ENCODE measurements at places on chromosomes 7 and 10.

DNA sequence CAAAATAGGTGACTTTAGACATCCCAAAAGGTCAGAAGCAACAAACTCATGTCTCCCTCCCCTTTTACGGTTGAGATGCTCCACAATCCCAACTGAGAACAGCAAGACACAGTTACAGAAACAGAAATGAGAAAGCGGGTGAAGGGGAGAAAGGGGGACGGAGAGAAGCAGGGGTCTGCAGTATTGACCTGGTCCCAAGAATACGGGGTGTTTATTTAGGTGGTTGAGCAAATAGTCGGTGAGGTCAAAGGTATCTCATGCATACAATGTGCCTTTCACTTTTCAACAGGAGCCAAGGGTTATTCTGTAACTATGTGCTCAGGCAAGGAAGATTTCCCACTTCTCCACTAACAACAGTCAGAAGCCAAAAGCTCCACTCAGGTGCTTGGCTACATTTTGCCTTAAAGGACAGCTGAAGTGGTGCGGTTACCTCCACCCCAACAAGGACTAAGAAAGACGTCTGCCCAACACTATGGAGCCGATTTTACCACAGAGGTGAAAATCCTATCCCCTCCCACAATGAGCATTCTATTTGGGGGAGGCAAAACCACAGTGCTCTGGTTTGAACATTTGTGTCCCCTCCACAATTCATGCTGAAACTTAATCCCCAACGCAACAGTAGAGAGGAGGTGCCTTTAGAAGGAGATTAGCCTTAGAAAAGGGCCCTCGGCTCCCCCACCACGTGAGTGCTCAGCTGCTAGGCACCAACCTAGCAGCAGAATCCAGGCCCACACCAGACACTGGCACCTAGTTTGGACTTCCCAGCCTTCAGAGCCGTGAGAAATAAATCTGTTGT, 77.9 kb downstream of the PARD3 start:
- DNase-seq, result no peak

DNA sequence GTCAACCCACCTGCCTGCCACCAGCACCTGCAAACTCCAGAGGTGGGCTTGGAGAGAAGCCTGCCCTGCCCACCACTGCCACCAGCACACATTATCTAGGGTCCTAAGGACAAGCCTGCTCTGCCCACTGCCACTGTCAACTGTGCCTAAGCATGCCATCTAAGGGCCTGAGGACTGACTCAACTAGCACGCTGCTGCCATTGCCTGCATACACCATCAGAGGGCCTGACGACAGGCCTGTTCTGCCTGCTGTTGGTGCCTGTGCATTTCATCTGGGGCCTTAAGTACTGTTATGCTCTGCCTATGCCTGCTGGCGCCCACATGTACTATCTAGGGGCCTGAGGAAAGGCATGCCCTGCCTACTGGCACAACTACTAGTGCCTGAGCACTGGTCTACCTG, 27.0 kb upstream of the LRRD1 start:
- no peak for DNase-seq

DNA sequence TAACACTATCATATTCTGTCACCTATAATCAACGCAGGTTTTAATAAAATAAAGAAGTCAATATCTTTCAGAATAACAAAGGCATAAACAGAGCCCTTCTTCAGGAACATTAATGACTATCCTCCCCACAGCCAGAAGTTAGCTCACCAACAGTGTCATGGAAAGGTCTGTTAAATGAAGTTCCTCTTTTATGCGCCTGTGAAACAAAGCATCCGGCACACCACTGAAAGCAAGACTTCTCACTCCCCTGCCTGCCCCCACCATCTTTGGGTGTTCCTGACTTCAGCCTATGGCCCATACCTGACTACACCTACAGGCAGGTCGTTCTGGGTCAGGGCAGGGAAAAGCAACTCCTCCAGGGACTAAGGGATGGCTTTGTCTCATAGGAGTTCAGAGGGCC, 205.4 kb downstream of the FANK1 start:
- no peak for DNase-seq

DNA sequence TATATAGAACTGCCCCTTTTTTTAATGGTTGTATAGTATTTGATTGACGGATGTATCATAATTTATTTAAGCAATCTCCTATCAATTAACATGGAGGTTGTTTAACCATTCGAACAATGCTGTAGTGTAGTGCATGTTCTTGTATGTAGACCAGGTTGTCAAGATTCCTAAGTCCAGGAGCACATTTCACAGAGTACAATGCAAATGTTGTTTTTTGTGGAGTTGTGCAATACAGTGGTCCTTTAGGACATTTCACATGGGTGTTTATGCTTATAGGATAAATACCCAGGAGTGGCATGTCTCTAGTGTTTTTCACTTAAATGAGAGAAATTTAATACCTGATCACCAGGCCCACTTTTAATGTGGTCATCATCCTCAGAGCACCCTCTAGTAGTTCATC, 8.1 kb downstream of the ASB4 start:
- no peak for DNase-seq

- DNase-seq, result peak; percentile 56
Observed at GRCh38 chr10:101840741-101841453, 2.7 kb downstream of the KCNIP2 start.

DNA sequence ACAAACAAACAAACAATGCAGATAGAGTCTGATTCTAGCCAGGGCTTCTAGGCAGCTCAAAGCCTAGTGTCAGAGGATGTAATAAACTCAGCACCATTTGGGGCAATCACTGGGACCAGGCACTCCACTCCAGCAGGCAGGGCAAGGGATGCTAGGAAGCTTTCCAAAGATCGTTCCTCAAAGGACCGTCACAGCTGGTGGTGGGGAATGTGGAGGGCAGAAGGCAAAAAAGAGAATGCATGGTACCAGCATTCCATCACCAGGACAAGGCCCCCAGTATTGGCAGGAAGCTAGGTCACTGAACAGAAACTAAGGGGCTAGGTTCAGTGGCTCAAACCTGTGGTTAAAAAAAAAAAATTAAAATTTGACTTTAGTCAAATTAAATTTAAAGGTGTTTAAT, 94.2 kb downstream of the CUL2 start:
- no peak for DNase-seq

DNA sequence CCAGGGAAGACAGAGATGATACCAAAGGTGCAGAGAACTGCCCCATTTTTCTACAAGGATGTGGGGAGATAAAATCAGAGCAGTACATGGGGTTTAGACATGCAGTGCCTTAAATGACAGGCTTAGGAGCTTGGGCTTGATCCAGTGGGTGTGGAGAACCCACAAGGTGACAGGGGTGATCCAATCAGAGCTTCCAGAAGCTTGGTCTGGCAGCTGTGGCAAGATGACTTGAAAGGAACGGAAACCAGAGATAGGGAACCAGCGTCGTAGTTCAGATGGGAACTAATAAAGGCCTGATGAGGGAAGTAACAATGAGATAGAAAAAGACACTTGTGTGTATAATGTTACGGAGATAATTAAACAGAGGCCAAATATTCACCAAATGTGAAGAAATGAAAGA, 80.7 kb downstream of the SLC37A3 start:
- no peak for DNase-seq

DNA sequence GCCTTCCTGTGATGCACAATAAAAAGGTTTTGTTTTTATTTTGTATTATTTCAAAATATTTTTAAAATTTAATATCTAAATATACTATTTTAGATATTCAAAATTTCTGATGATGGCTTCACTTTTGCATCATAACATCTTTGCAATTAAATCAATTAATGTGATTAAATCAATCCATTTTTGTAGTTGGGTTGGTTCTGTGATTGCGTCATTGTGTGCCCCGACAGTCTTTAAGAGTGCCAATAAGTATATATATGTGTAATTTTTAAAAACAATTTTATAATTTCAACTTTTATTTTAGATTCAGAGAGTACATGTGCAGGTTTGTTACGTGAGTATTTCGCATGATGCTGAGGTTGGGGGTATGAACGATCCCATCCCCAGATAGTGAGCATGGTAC, 70.5 kb downstream of the SEPTIN14 start:
- DNase-seq, result no peak

GRCh38 chr7:15326044-15326644, 235.7 kb downstream of the AGMO start:
- DNase-seq, result peak; percentile 3

DNA sequence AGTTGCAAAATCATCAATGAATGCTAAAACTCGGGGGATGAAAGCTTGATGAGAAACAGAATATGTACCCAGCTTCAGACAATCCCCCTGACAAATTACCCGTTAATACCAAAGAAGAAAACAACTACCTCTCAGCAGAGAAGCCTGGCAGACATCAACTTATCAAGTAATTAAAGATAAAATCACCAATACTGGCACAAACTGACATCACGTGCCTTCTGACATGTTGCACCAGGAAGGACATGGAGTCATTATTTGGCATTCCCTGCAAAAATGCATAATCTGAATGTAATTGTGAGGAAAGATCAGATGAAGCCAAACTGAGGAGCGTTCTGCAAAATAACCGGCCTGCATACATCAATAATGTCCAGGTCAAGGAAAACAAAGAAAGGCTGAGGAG, 7.7 kb downstream of the SLIT1 start:
- no peak for DNase-seq

GRCh38 chr7:22485189-22485588, 14.8 kb downstream of the STEAP1B start:
- DNase-seq, result no peak

DNA sequence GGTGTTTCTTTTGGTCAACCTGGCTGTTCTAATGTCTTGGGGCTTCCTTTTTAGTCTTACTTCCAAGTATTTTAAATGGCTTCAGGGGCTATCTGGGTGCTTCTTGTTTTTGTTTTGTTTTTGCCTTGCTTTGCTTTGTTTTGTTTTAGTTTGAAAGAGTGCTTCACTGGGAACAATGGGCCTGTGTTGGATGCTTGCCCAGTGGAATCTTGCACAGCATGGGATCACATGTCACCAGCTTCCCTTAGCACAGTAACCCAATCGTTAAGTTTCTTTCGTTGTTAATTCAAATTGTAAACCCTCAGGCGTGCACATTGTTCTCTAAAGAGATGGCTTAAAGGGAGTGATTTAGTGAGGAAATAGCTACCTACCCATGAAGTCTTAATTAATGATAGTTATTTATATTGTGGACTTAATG, 8.9 kb downstream of the COL17A1 start:
- DNase-seq, result no peak

- no peak for DNase-seq
Observed at GRCh38 chr10:125551247-125551646, 131.7 kb downstream of the TEX36 start.

DNA sequence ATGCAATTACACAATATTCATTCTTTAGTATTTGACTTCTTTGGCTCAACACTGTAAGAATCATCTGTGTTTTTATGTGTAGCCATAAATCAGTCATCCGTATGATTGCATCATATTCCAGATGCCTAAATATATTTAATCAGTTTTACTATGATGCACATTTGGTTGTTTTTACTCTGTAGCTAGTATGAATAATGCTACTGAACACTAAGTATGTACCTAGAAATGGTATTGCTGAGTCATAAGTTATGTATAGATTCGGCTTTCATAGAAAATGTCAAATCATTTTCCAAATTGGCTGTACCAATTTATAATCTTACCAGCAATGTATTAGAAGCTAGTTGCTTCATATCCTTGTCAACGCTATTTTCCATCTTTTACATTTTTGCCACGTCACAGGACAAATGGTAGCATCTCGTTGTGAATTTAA, 197.3 kb upstream of the PLXNA4 start:
- DNase-seq, result peak; percentile 6

GRCh38 chr10:12042409-12042796, 206 bp downstream of the UPF2 start:
- no peak for DNase-seq

DNA sequence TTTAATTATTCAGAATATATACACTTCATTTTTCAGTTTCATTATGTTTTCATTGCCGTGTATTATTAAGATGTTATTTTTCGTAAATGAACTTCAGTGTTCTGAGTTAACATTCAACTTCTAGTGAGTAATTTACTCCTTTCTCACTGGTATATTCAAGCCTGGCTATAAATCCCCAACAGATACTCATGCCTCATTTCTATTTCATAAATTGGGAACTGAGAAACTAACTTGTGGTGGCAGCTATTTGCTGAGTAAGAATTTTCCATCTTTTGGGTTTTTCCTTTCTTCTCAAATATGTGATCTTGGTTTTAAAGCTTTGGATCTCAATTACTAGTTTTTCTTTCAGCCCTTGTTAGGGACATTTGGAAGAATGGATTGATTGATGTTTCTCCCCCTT, 281.1 kb downstream of the CDK14 start:
- DNase-seq, result no peak
